ENCODE measurements at places on chromosomes 2 and 18. TPM values are rescaled to one million over a fixed set of nuclear protein-coding genes. Genes with fewer than 3 reads are reported as not detected.

The GAL3ST2 gene
- total RNA-seq, result 0.88 TPM

The AMER3 gene
- not detected for total RNA-seq

The VWA3B gene
- not detected for total RNA-seq

The AKAIN1 gene
- total RNA-seq, result not detected

The ASB18 gene
- not detected for total RNA-seq

The OTOF gene
- 3.7 TPM for total RNA-seq

The TUBA4B gene
- total RNA-seq, result not detected

The ANKRD30B gene
- total RNA-seq, result not detected

The ECEL1 gene
- not detected for total RNA-seq

The NEB gene
- 5.0 TPM for total RNA-seq

The SMAD2 gene
- total RNA-seq, result 160 TPM

The LMAN2L gene
- total RNA-seq, result 5.9 TPM

The BMP10 gene
- total RNA-seq, result not detected

The NFATC1 gene
- total RNA-seq, result 37.1 TPM

The WNT10A gene
- total RNA-seq, result 2.9 TPM

The NPHP1 gene
- 0.11 TPM for total RNA-seq

The CASP10 gene
- total RNA-seq, result 67.4 TPM

The SNX17 gene
- total RNA-seq, result 100 TPM

The KCNIP3 gene
- 0.52 TPM for total RNA-seq

The ANKRD53 gene
- 2.2 TPM for total RNA-seq

The AQP4 gene
- not detected for total RNA-seq

The RGPD3 gene
- total RNA-seq, result 0.32 TPM

The CFC1 gene
- not detected for total RNA-seq

The DSG2 gene
- 0.53 TPM for total RNA-seq

The MC2R gene
- total RNA-seq, result not detected

The PJVK gene
- 2.7 TPM for total RNA-seq

The GRB14 gene
- not detected for total RNA-seq

The CHN1 gene
- total RNA-seq, result 0.80 TPM

The TCF23 gene
- total RNA-seq, result not detected

The CDH19 gene
- total RNA-seq, result not detected

The SERPINB3 gene
- total RNA-seq, result not detected

The CD28 gene
- 0.54 TPM for total RNA-seq

The ABCG8 gene
- not detected for total RNA-seq

The NCKAP5 gene
- not detected for total RNA-seq

The ALPI gene
- not detected for total RNA-seq

The GMPPA gene
- total RNA-seq, result 36.3 TPM

The ALPP gene
- total RNA-seq, result not detected

The LCT gene
- not detected for total RNA-seq

The SERPINB2 gene
- not detected for total RNA-seq

The LBX2 gene
- 1.8 TPM for total RNA-seq

The SERPINB13 gene
- not detected for total RNA-seq

The LRRC30 gene
- total RNA-seq, result not detected
